ENCODE measurements at places on chromosomes 4 and X.

GRCh38 chr4:2132438-2132837, 73.3 kb downstream of the NAT8L start:
- DNase-seq: no peak

- DNase-seq: no peak
Observed at GRCh38 chrX:100905620-100906019, 23.1 kb downstream of the XKRX start.

DNA sequence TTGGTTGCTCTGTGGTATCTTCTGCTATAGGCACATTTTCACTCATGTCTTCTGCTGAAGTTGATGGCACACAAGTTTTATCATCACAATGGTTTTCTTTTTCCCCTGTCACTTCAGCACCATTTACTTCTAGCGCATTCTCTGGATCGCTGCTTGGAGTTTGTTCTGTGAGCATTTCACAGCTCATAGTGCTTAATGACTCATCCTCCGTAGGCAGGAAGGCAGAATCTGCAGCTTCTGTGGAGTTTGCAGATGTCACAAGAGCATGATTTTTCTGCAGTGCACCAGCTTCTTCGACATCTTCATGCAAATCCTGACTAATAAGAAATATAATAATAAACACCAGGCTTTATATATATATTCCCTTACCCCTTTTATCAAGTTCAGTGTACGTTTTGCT, 83.6 kb downstream of the CHM start:
- no peak for DNase-seq

GRCh38 chr4:141432000-141432712, 204.2 kb upstream of the IL15 start:
- no peak for DNase-seq

DNA sequence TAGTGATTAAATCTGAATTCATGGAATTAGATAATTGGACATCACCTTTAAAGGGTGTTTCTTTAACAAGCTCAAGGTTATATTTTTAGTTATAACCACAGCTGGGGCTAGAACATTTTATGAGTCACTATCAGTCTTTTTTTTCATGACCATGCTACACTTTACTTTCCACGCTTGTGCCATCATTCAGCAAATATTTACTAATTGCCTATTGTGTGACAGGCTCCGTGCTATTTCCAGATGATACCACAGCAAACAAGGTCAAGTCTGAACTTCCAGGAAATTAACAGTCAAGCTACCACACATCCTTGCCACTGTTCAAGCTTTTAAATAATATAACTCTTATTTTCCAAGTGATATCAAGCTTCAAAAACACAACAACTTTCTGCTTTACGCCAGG, 16.5 kb downstream of the SPANXN3 start:
- no peak for DNase-seq

DNA sequence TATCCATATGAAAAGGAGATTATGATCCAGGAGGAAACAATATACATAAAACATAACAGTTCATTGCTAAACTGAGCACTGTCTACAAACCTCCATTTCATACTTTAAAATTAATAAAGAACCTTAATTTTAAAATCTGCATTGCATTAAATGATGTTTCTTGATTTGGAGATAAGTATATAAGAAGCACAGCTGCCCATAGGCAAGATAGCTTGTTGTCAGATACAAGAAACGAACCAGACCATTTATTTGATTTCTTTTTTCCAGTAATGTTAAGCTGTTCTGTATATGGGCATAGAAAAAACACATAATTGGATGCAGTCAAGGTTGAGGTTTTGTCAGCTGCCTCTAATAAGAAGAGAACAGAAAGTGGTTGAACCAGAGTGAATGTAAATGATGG, 6.4 kb downstream of the GUF1 start:
- no peak for DNase-seq

- no peak for DNase-seq
Observed at GRCh38 chrX:121558886-121559285, 511.5 kb downstream of the GLUD2 start.

DNA sequence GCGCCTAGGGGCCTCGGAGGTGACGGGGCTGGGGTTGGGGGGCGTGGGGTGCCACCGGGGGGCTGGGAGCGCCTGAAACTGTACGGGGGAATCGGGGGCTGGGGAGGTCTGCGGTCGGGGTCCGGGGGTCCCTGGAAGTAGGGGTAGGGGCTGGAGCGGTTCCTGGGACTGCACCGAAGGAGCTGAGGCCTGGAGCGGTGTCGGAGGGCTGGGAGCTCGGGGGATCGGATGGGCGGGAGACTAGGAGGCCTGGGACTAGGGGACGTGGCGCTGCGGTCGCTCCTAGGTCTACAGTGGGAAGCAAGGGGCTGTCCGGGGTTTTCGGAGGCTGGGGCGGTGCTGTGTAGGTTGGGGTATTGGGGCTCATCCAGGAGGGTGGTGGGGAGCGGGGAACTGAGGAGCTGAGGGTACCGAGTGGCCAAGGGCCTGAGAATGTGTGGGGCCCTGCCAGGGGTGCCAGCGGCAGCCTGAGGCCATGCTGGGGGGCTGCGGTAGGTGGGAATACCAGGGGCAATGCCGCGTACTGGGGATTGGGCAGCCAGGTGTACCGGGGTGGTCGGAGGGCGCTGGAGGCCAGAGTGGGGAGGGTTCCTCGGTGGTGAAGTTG, 562 bp downstream of the AKAP17A start:
- peak; percentile 54 for DNase-seq

DNA sequence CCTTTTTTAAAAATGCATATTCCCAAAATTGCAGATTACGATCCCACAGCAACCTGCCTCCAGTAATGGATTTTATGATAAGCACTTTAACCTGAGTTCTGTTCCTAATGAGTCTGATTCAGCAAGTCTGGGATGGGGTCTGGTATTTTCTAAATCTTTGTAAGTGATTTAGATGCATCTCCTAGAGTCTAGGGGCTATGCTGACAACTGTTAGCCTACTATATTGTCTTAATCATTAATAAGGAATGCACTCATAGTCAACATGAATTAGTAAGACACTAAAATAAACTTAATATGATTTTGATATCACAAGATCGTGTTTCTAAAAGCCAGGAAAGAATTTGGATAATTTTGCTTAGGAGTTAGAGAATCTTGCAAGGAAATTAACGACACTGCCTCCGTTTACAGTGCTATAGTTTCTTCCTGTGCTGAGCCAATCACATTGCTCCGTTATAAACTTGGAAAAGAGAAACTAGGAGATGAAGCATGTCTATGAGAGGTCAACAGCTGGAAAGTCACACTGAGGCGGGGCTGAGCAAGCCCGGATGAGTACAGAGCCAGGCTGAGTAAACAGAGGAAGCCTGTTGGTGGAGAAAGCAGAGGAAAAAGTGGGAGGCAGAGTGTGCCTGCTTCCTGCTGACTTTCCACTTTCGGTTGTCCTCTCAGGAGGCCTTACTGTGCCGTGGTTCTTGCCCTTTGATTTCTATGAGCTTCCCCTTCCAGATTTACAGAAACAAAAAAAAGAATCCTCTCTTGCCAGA, 5.4 kb downstream of the SCARB2 start:
- DNase-seq: no peak

GRCh38 chrX:24282381-24283126, 31.3 kb downstream of the SUPT20HL2 start:
- DNase-seq: no peak

- DNase-seq: no peak
Observed at GRCh38 chrX:132270699-132271098, 51.5 kb upstream of the RAP2C start.

DNA sequence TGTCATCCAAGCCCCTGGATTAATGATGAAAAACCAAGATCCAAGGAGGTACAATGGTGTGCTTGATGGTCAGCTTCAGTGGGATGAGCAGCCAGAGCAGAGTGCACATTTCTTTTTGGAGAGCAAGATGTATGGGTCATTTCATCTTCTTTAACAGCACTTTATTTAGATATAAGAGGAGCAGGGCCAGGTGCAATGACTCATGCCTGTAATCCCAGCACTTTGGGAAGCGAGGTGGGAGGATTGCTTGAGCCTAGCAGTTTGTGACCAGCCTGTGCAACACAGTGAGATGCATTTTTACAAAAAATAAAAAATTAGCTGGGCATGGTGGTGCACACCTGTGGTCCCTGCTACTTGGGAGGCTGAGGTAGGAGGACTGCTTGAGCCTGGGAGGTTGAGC, 45.3 kb upstream of the MAP3K15 start:
- no peak for DNase-seq

- no peak for DNase-seq
Observed at GRCh38 chrX:65697915-65698796, 30.7 kb downstream of the MSN start.

- no peak for DNase-seq
Observed at GRCh38 chrX:19955306-19955705, 35.6 kb downstream of the BCLAF3 start.
